ENCODE measurements at places on chromosomes 16 and 17.

DNA sequence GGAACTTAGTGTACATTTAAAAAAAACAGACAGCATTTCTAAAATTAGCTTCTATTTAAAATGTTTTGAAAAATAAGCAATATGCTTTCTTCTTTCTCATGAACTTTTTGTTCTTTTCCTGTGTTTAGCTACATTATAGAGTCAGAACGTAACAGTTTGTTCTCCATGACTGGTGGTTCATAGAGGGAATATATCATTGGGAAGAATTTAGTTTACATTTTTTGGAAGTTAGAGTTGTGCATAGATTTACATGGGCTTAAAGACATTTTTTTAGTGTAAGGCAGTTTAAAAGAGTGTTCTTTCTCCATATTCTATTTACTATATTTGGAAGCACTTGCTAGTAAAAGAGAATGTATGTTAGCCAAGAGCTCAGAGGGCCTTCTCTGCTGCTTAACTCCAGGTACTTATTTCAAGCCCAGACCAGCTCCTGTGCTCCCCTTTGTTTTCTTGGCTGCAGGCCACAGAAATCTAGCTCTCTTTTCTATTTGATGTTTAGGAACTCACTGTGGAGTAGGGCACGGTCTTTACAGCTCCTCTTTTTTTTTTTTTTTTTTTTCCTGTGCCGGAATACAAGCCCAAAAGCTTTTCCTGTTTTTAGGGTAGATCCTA, 20.2 kb downstream of the AP2B1 start:
- no peak for DNase-seq

DNA sequence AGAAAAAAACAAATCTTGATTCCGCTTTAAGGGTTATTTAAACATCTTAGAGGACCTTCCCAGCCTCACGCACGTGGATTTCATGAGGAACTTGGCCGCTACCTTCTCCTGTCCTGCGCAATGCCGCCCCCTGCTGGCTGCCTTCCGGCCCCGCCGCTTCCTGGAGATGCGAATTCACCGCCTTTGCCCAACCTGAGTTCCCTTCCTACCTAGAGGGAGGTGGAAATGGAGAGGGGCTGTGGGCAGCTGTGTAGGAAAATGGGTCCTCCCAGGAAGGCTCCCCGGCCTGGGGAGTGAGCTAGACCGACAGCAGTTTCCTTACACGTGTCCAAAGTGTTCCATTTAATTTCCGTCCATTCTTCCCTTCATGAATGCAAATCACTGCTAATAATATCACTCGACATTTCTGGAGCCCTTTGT, 1.0 kb upstream of the ABCC12 start:
- peak; percentile 91 for DNase-seq

- no peak for DNase-seq
These were observed 94.2 kb downstream of the HELZ start for GRCh38 chr17:67150826-67151225.

- no peak for DNase-seq
These were observed 137.9 kb downstream of the FTO start for GRCh38 chr16:53841884-53842283.

GRCh38 chr16:6593799-6594198, 738.8 kb upstream of the RBFOX1 start:
- no peak for DNase-seq

DNA sequence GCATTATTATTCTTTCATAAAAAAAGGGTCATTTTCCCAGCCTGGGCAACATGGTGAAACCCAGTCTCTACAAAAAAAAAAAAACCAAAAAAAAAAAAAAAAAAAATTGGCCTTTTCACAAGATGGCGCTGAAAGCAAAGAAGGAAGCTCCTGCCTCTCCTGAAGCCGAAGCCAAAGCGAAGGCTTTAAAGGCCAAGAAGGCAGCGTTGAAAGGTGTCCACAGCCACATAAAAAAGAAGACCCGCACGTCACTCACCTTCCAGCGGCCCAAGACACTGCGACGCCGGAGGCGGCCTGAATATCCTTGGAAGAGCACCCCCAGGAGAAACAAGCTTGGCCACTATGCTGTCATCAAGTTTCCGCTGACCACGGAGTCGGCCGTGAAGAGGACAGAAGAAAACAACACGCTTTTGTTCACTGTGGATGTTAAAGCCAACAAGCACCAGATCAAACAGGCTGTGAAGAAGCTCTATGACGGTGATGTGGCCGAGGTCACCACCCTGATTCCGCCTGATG, 4.9 kb upstream of the PGAP6 start:
- DNase-seq = no peak

DNA sequence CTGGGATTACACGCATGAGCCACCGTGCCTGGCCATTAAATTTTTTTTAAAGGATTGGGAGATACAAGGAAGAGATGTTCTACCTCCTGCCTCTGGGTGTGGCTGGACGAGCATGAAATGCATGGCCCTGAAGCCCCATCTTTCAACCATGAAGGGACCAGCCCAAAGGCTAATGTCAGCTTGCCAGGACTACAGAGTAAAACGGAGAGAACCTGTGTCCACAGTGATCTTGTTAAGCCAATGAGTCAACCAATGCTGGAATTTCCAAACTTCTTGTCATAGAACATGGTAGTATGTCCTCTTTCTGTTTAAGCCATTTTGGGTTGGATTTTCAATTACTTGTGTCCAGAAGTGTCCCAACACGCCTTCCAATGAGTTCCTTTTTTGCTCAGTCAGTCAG, 71.3 kb downstream of the RTN4RL1 start:
- no peak for DNase-seq

DNA sequence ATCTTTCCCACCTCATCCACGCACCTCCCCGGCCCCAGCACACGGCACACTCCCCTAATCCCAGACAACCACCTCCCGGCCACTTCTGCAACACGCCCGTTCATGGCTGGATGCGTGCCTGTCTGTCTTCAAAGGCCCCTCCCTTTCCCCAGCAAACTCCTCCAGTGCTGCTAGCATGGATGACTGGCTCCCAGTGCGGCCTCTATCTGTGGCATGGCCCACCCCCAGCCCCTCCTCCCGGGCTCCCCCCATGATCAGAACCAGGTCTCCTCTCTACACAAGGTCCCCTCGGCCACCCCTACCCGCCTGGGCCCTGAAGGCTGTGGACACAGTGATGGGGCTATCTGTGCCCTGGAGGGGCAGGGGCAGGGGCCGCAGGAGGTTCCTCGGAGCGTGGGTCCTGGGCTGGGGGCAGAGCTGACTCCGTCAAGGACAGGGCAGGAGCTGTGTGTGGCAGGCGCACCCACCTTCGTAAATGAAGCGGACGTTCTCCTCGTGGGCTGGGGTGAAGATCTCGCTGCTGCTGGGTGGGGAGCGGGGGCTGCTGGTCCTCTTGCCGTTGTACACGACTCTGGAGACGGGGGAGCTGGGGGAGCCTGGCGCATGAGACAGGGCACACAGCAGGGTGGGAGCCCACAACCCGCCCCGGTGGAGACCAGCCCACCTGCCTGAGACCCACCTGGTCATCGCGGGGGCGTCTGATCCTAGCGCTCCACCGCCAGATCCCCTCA, 9.1 kb downstream of the MCRIP1 start:
- DNase-seq = no peak

DNA sequence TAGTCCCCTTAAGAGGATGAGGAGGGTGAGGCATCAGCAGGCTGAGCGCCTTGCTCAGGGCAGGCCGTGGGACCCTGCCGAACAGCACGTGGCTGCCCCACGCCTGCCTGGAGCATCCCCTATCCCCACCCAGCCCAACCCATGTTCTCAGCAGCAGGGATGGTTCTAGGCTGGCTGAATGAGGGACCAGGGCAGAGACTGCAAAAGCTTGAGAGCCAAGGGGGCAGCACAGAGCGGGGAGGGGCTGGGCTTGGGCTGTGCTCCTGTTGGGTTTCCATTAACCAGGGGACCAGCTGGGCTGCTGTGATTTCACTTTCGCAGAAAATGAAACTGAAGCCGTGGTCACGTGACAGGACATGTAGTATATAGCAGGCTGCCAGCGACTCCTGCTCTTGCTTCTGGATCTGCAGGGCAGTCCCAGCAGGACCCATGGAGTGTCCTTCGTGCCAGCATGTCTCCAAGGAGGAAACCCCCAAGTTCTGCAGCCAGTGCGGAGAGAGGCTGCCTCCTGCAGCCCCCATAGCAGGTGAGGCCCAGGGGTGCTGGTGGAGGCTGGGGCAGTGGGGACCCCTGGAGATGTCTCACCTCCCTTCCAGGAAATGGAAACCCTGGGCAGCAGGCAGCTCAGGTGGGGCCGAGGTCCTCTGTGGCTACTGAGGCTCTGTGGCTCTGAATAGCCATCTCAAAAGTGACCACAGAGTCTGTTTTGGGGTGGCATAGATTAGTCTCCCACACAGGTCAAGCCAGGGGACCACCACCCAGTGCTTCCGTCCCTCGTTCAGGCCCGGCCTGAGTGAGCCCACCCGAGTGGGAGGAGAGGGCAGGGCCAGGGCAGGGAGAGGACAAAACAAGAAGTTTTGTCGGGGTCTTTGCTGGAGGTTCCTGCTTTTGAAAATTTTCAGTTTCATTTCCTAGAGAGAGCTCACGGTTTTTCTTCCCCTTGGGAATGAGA, 2.9 kb downstream of the RNF213 start:
- peak; percentile 77 for DNase-seq

Measured in stimulated activated CD4-positive, alpha-beta T cell treated with anti-CD3 and anti-CD28 coated beads, Interleukin-12 subunit alpha, Interleukin-12 subunit beta, amount 100 ng/mL, for 4 hours (primary cell).